ENCODE measurements at places on chromosomes 1 and 21.

DNA sequence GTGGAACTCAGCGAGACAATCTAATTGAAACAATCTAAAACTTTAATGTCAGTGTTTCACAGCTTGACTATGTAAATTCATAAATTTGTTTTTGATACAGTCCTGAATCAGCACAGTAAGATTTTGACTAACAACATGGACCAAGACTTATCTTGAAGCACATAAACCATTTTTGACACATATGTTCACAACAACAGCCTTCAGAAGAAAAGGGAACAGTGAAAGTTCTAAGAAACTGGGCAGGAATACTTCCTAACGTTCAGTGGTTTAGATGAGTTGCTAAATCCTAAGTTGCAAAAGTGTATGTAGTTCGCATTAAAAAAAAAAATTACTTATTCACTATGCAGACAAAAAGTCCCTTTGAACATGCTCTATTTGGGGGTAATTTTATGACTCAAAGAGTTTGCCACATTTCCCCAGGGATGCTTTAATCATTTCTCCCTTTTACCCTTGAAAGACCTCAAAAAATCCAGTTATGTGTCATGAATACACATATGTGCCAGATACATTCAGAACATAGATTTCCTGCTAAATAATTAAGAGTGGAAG is 120.2 kb downstream of the MRPL39 start:
- no peak for ATAC-seq

DNA sequence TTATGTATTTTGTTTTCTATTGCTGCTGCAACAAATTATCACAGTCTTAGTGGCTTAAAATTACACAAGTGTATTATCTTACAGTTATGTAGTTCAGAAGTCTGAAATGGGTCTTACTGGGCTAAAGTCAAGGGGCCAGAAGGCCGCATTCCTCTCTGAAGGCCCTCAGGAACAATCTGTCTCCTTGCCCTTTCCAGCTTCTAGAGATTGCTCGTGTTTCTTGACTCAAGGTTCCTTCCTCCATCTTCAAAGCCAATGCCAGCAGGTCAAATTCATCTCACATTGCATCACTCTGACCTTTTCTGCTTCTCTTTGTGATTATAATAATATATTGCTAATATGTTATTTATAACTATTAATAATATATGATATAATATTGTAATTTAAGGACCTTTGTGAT is 97.1 kb downstream of the DIRAS3 start:
- no peak for ATAC-seq

DNA sequence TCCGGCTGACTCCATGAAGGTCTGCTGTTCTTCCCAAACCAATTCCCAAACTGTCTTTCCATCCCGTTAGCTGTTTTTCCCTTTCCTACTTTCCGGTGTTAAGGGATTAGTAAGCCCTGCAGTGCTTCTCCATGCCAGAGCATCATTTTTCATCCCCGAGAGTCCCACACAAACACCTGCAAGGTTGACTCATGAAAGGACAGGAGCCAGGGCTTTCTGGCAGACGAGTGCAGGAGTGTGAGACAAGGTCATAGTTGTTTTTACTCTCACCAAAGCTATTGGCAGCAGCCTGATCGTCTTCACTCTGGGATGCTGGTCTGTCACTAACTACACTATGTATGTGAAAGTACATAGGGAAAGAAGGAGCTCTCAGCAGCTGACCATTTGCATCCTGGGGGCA is 10.2 kb upstream of the BECN2 start:
- no peak for ATAC-seq

DNA sequence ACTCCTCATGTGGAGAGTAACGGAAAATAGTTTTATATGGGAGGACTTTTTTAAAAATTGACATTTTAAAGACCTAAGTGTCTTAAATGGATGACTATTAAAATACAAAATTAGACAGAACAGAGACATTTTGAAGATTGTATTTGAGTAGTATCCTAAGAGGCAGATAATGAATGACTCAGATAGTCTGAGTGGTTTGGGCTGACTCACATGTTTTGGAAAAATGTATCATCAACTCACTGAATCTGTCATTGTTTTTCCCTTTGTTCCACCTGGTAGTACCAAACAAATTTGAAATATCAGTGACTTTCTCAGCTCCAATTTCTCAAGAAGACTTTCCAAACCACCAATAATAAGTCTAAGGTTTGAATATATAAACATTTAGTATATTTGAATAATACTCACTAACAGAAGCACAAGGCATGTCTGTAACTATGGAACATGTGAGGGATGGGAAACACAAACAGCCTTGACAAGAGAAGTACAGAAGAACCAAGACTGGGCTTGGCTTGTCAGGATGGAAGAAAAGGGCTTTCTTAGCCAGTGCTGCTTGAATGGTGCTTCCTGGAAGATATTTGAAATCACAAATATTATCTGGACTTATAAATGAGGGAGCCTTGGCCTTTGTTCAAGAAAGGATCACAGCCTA is 90.6 kb downstream of the SGIP1 start:
- ATAC-seq: no peak

DNA sequence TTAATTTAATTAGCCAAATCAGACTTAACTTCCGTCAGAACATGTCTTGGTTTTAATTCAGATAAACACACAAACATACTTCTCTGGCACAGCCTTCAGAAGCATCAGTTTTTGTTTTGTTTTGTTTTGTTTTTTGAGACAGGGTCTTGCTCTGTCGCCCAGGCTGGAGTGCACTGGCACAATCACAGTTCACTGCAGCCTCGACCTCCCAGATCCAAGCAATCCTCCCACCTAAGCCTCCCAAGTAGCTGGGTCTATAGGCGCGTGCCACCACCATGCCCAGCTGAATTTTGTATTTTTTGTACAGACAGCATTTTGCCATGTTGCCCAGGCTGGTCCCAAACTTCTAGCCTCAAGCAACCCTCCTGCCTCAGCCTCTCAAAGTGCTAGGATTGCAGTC is 34.7 kb downstream of the MDM4 start:
- ATAC-seq: no peak

- ATAC-seq: no peak
These were observed 86.8 kb downstream of the ADGRL2 start for GRCh38 chr1:81887421-81888144.

- ATAC-seq: no peak
These were observed 10.2 kb downstream of the PSEN2 start for GRCh38 chr1:226880372-226881287.

GRCh38 chr1:62774971-62775595 is 8.8 kb upstream of the ATG4C start:
- ATAC-seq: no peak

GRCh38 chr1:72397786-72398185 is 115.4 kb upstream of the NEGR1 start:
- ATAC-seq: no peak

GRCh38 chr1:41582351-41582750 is 97.9 kb upstream of the EDN2 start:
- ATAC-seq: no peak

DNA sequence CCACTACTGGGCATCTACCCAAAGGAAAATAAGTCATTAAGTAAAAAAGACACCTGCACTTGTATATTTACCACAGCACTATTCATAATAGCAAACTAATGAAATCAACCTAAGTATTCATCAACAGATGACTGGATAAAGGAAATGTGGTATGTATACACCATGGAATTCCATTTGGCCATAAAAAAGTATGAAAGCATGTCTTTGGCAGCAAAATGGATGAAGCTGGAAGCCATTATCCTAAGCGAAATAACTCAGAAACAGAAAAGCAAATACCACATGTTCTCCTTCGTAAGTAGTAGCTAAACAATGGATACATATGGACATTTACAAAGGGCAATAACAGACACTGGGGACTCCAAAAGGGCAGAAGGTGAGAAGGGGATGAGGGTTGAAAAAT is 485.7 kb upstream of the BRINP3 start:
- ATAC-seq: no peak

GRCh38 chr21:38273745-38274542 is 17.2 kb downstream of the KCNJ15 start:
- ATAC-seq: no peak

- no peak for ATAC-seq
These were observed 38.3 kb downstream of the RNF115 start for GRCh38 chr1:145785547-145785946.

- peak; percentile 52 for ATAC-seq
These were observed 9.1 kb downstream of the PYCR2 start for GRCh38 chr1:225914947-225915346.

DNA sequence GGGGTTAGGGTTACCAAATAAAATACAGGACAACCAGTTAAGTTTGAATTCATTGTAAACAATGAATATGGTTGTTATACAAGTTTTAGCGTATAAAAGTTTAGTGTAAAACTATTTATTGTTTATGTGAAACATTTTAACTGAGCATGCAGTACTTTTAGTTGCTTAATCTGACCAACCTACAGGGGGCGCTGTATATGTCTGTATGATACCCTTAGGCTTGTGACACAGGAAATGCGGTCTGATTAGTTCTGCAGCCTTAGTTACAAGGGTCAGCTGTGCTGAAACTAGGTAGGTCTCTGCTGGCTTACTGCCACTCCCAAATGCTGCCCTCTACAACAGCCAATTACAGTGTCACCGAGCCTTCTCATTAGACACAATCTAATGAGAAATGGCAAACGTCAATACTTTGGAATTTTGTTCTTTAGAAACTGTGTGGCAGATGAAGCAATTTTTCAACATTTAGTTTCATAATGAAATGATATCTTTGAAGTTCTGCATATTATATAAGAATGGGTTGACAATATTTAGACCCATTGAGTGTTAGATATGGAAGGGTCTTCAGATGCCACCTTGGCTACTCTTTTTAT is 56.2 kb downstream of the NTNG1 start:
- ATAC-seq: no peak

DNA sequence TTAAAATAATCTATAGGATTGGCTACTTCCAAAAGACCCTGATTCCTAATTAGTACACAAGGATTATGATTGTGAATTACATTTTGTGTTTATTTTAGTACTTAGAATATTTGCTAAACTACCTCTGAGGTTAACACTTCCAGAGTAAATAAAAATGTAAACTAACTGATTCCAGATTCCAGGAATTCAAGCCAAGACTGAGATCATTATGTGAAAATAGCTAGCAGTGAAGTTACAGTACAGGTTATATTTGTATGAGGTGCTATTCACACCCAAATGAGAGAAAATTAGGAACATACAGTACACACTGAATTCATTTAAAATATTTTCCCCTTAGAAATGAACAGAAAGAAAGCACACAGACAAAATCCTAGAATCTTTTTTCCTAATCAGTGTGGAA is 28.8 kb downstream of the TTLL7 start:
- ATAC-seq: no peak

DNA sequence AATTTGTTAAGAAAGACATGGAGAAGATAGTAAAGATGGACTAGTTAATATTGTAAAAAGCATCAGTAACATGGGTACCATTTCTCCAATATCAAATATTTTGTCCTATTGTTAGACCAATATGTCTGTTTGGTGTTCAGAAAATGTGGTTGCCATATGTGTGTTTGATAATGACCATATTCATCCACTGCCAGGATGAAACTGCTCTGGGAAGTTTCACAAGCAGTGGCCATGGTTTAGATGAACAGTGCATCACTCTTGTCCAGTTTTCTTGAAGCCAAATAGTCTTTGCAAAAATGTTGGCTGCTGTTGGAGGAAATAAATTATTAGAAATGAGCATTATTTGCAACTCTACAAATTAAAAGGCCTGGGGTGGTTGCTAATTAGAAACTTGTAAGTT is 333.8 kb downstream of the NUF2 start:
- no peak for ATAC-seq

DNA sequence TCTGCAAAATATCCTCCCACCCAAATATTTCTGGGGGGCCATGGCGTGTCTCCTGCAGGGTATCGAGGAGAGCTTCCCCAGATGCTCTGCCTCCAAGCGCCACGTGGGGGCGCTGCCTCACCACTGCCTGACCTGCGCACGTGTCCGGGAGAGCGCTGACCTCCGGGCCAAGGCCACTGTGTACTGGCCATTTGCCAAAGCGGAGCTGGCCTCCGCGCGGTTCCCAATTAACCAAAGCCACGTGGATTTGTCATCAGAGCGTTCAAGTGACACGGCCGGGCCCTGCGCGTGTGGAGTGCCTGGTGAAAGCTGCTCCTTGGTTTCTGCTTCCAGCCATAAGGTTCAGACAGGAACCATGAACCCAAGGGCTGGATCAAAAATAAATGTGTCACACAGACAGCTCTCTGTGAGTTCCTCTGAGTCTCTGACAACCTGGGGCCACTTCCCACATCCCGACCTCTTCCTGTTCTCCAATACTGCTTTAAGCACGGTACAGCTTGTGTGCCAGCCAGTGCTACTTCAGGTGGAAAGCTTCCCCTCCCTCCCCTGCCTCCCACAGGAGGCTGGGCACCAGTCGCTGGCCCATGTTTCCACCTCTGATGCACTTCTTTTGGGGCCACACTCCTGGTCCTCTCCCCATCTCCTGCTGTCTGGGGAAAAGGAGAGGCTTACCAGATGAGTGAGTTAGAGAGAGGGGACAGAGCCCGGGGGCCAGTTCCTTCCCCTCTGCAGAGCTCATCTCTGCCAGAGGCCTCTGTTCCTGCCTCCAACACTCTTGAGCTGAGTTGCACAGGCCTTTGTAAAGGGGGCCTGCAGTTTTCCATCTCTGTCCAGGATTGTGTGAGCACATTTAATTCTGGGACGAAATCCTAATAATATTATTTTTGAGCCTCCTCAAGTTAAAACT is 26.1 kb downstream of the ZP4 start:
- peak; percentile 89 for ATAC-seq

GRCh38 chr1:1754051-1754815 is 24.0 kb downstream of the NADK start:
- ATAC-seq: no peak

DNA sequence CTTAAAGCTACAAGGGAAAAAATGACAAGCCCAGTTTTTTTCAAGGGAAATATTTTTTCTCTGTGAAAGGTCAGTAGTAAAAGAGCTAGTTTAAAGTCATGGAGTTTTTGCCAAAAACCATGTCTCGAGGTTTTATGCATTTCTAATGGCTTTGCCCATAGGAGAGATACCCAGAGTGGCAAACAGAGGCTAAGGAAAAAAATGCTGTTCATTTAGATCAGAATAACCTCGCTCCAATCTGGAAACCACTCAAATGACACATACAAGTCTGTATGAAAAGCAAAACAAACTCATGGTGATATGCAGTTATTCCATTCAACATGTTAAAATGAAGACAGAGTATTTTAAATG is 36.9 kb upstream of the EDEM3 start:
- ATAC-seq: no peak

- ATAC-seq: no peak
These were observed 22.4 kb downstream of the HUNK start for GRCh38 chr21:31895077-31895835.

DNA sequence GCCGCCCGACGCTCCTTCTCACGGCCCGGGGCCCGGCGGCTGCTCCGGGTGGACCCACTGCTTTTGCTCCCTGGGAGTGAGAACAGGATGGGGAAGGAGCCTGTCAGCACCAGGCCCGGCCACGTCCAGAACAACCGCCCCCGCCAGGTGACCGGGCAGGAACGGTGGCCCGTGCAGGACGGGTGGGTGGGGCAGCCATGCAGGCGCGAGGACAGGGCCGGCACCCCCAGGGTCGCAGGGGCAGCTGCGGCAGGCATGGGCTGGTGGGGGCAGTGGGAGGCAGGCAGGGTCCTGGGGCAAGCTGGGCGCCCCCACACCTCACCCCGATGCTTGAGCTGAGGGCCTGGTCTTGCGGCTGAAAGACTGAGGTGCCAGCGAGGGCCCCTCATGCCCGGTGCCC is 5.4 kb downstream of the TAS1R3 start:
- ATAC-seq: no peak

All from motor neuron (in vitro differentiated cells).